GDM1 (cell line): ENCODE measurements at places on chromosomes 3 and 15.
A peak's percentile ranks its signal among the peaks of the same experiment; 100 is the strongest.

DNA sequence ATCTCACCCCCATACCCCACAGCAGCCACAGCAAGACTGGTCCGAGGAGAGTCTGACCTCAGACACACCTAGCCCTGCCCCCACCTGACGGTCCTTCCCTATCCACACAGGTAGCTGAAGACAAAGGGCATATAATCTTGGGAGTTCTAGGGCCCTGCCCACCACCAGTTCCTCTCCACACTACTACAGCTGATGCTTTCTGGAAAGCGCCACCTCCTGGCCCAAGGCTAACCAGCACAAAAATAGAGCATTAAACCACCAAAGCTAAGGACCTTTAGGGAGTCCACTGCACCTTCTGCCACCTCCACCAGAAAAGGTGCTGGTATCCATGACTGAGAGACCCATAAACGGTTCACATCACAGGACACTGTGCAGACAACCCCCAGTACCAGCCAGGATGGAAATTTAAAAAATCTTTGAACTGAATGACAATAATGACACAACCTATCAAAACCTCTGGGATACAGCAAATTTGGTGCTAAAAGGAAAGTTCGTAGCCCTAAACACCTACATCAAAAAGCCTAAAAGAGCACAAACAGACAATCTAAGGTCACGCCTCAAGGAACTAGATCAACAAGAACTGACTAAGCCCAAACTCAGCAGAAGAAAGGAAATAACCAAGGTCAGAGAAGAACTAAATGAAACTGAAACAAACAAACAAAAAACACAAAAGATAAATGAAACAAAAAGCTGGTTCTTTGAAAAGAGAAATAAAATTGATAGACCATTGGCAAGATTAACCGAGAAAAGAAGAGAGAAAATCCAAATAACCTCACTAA lies 122.1 kb upstream of the TPRG1 start:
- no peak for DNase-seq

GRCh38 chr3:82293867-82294266 lies 532.4 kb upstream of the GBE1 start:
- no peak for DNase-seq

GRCh38 chr3:149480326-149481017 lies 6.0 kb downstream of the TM4SF4 start:
- peak; percentile 66 for DNase-seq

DNA sequence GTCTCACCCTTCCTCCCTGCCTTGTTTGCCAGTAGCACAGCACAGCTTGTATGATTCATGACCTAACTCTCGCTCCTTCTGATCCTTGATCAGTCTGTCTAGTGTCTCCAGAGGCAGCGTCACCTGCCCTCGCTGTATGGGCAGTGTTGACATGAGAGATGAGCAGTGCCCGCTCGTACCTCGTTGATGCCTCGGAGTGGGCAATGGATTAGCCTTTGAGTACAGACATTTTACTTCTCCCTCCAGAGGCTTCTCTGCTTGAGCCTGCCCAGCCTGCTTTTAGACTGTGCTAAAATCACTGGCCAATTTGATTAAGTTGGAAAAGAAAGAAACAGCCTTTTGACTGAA lies 569.0 kb downstream of the NTRK3 start:
- DNase-seq: no peak

GRCh38 chr15:22735781-22736180 lies 50.7 kb upstream of the NIPA1 start:
- DNase-seq: no peak

- DNase-seq: no peak
Measured at GRCh38 chr15:58773024-58773423, 1.9 kb downstream of the MINDY2 start.

DNA sequence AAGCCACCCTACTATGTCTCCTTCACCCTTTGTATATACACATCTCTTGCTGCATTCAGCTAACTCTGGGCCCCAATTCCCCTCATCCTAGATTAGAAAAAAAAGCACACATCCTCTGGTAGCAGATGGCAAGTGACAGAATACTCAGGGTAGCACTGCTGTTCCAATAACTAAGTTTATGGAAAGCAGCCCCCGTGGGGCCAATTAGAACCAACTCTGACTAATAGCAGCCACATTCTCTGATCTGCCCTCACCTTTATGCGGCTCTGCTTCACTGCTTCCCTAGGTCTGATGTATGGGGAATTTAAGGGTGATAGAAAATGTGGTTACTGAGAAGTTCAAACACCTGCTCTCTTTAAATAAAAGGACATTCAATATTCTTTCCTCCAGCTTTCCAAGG lies 74.9 kb upstream of the SETMAR start:
- no peak for DNase-seq

GRCh38 chr3:160312014-160312624 lies 86.9 kb downstream of the C3orf80 start:
- DNase-seq: no peak

- DNase-seq: no peak
Measured at GRCh38 chr3:140198242-140198641, 263.3 kb downstream of the CLSTN2 start.

DNA sequence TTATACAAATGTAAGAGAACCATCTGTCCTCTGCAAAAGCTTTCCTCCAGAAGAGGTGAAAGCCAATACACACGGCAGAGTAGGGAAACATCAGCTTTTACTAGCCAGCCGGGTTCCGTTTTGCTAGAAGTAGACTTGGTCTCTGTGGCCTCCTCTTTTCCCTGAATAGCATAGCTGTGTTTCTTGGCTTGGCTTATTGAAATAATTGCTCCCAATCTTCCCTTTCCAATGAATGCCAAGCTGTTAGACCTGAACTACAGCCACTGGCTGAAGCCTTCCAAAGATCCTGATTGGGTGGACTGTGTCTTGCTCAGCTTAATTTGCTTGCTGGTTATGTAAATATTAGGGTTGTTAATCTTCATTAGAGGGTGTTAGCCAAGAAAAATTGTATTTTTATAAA lies 157.8 kb upstream of the ROPN1 start:
- no peak for DNase-seq

GRCh38 chr3:186719945-186720739 lies 3.0 kb downstream of the KNG1 start:
- no peak for DNase-seq

DNA sequence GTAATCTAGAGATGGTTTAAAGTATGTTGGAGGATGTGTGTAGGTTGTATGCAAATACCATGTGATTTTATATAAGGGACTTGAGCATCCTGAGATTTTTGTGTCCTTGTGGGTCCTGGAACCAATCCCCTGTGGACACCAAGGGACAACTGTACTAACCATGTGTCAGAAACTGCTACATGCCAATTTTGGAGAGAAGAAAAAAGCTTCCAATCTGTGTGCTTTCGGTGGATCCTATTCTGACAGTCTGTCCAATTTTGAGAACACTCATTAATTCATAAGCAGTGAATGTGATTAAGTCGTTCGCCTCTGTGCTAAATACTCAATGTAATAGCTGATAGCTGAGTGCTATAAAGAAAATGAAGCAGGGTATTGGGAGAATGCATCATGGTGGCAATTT lies 61.6 kb downstream of the RBM6 start:
- no peak for DNase-seq

DNA sequence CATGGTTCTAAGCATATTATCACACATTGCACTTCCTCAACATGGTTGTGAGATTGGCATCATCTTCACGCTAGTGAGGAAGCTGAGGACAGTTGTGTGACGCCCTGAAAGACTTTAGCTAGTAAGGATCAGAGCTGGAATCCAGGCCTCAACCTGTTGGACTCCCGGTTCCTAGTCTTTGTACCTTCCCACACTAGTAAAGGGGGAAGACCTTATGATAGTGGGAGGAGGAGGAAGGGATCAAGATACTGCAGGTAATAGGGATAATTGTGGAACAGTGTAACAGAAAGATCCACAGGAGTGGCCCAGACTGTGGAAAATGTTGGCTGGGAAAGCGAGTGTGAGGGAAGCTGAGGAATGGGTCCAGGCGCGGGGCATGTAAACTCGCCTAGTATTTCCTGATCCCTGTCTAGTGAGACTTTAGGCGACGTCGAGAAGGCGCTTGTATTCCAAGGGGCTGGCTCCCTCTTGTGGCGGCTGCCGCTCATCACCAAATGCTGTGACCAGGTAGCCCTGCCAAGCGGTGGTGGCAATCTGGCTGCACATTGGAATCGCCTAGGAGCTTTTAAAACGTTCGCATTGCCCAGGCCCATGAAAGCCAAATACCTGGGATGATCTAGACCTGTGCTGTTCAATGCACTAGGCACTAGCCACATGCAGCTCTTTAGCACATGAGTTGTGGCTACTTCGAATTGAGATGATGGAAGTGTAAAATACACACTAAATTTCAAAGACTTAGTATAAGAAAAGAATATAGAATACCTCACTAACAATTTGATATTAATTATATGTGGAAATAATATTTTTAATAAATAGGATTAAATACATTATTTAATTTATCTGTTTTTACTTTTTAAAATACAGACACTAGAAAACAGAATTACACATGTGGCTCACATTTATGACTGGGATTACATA lies 38.8 kb upstream of the CLDN18 start:
- peak; percentile 44 for DNase-seq

DNA sequence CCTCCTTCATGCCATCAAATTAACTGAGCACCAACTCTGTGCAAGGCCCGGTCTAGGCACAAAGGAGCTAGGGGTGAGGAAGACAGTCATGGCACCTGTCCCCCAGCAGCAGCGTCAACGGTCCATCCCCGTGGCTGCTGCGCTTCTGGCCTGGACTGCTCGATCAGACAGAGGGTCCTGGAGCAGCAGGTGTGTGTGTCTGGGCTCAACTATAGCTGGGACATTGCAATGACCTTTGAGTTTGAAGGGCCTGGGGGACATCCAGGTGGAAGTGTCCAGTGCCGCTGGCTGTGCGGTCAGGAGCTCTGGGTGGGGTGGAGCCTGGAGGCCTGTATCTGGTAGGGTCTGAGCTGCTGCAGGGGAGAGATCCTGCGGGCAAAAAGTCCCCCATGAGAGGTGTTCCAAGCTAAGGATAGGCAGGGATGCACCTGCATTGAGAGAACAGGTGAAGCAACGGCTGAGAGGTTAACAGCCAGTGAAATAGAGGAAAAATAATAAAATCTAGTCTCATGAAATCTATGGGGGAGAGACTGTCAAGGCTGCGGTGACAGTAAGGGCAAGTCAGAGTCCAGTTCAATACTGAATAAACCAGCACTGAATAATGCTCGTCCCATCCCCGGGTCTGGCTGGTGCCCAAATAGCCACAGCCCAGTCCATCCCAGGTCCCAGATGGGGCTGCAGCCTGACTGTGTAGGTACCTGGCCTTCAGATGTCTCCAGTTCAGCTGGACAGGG lies 25.4 kb upstream of the SLC41A3 start:
- DNase-seq: no peak

GRCh38 chr15:91867581-91868026 lies 14.1 kb downstream of the SLCO3A1 start:
- no peak for DNase-seq

GRCh38 chr15:81851757-81852156 lies 194.1 kb downstream of the MEX3B start:
- DNase-seq: no peak

DNA sequence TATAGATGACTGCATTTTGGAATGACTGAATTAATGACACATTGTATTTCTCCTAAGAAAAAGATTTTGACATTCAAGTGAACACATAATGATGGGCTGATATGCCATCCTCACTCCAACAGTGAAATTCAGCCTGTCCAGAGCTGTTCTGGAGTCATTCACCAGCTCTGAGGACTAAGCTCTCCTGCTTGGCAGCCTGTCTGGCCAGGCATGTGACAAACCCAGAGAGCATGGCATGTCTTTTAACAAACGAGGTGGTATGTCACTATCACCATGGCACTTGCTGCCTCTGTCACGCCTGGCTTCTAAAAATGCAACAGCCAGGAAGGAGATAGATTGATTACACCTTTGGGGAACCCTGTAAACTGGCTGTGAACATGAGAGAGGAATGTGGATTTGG lies 1.4 kb downstream of the ACTC1 start:
- no peak for DNase-seq

DNA sequence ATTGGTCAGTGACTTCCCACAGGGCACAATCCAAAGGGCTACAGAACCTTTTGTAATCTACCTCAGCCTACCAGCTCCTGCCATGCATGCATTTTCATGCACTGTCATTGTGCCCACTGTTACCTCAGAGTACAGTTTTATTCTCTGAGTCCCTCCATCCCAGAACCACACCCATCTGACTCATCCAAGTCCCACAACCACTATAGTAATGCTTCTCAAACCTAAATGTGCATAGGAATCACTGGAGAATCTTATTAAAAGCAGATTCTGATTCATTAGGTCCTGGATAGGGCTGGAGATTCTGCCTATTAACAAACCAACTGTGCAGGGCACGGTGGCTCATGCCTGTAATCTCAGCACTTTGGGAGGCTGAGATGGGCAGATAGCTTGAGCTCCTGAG lies 3.7 kb upstream of the B3GALNT1 start:
- no peak for DNase-seq

DNA sequence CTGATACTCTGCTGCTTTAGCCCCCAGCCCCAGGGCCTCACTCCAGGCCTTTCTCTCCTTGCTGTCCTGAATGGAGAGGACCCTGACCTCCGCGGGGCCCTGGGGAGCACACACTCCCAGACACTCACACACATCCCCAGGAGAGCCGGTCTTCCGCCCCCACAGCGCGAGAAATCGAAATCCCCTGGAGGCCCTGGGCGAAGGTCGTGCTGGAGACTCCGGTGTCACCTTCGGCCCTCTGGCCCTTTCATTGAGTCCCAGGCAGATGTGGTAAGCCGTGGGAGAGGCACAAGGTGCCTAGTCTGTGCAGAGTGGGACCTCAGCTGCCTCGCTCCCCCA lies 848 bp upstream of the GOLGA8B start:
- no peak for DNase-seq

DNA sequence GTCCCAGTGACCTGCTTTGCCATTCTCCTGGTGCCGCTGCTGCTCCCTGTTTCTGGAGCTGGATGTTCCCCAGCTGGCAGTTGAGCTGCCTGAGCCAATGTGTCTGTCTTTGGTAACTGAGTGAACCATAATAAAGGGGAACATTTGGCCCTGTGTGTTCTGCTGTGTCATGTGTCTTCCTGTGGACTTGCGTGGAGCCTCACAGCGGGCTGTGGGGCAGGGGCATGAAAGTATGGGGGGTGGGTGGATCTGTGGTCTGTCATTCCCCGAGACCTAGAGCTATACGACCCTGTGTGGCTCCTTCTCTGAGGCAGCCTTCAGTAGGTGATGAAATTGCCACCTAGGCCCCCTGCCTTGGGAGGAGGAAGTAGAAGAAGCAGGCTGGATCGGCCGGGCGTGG lies 2.0 kb upstream of the PPCDC start:
- DNase-seq: peak; percentile 43

- peak; percentile 39 for DNase-seq
Measured at GRCh38 chr3:32406486-32407408, 15.1 kb downstream of the CMTM7 start.

- no peak for DNase-seq
Measured at GRCh38 chr3:158961911-158962310, 160.1 kb downstream of the MFSD1 start.
